Tibial nerve (tissue), 4 donors: ENCODE measurements at places on chromosomes 3 and 15. TPM values are rescaled to one million over a fixed set of nuclear protein-coding genes. Genes with fewer than 3 reads are reported as not detected.

DNA sequence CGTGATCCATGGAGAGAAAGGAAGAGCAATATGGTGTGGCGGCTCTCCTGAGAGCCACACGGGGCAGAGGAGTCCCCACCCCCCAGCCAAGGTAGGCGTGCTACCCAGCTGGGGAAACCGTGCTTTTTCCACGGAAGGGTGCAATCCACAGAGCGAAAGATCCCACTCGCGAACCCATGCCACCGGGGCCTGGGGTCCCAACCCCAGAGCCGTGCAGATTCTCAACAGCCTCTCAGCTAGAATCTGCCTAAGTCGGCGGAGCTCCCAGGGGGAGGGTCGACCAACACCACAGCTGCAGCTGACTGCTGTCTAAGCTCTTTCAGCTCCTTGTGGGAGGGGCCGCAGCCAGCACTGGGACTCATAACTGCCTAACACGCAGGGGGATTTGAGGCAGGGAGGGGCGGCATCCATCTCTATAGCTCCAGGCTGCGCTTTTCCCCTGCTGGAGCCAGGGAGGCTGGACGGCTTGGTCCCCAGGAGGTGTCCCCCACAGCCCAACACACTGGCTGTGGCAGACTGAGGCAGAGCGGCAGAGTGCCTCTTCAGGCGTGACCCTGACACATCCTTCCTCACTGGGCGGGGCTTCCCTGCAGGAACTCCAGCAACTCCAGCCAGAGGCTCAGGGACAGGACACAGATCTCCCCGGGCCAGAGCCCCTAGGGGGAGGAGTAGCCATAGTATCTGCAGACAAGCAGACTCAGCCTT is 107.6 kb upstream of the ZBTB20 start:
- no peak for DNase-seq

DNA sequence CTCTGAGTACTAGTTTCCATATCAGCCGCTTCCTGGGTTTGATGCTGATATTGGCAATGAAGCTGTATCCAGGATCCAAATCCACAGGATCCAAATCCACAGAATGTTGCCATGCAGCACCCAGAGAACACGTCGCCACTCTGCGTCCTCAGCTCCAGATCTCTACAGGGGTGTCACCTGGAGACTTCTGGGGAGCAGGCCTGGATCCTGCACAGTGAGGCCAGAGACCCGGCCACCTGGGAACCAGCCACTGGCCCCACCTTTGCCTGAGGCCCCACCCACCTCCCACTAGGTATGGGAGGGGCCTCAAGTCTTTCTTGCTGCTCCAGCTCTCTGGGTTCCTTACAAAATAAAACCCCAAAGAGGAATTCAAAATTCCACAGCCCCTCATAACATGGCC is 123.9 kb downstream of the LRRK1 start:
- no peak for DNase-seq

DNA sequence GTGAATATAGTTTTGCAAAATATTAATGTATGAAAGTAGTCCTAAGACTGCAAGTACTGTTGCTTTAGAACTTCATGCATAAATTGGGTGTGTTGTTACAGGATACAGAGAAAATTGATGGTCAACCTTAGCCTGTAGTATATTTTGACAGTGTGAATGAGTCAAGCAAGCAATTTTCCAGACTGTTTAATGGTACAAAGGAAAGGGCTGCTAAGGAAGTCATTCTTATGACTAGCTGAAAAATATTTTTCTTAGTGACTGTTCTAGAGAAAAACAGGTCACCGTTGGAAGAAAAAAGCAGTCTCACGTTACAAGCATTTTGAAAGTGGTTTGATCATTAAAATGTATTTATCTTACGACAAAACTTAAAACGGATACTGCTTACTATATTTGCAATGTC is 49.2 kb downstream of the MBNL1 start:
- DNase-seq: no peak

Gene SCG5
- total RNA-seq: 0.90 TPM

Gene ACTC1
- not detected for total RNA-seq

- no peak for DNase-seq
Observed at GRCh38 chr15:67196222-67196621, 58.2 kb downstream of the AAGAB start.

Gene CYP8B1
- not detected for total RNA-seq

Gene LRTM1
- total RNA-seq: not detected

Gene SLC6A1
- total RNA-seq: 6.9 TPM

DNA sequence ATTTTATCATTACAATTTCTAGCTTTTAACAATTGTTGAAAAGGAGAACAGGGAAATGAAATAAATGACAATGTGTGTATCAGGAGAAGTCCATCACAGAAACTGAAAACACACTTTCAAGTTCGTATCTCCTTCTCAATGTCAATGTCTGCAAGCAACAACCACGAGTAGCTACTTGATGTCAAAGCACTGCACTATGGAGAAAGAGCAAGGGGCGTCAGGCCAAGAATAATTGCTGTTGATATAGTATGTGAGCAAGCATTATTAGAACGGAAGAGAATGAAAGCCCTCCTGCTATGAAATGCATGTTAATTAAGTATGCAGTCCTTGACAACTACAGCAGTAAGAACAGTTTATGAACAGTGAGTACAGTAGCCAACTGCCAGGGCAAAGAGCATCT is 1250.1 kb downstream of the ZPLD1 start:
- no peak for DNase-seq

Gene RAD51
- not detected for total RNA-seq

DNA sequence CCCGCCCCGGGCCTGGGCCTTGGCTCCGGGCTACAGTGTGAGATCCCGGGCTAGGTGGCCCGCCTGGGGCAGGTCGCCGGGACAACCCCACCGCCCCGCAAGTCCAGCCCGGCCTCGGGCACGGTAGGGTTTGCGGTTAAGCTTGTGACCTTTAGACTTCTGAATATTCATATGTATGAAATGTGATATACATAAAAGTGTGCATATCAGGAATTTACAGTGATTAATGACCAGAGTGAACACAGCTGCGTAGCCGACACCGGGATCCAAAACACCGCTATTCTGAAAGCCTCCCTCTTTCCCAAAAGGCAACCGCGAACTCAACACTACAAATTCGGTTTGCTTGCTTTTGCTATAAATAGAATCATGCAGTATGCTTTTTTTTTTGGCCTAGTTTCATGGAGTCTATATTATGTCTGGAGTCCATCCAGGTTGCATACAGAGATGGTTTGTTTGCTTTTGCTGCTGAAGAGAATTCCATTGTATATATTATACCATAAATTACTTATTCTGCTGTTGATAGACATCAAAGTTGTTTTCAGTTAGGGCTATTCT is 636 bp upstream of the SNRPA1 start:
- DNase-seq: no peak

Gene PDE12
- 16.5 TPM for total RNA-seq

Gene NUP210
- 1.7 TPM for total RNA-seq

Gene GPR160
- 17.7 TPM for total RNA-seq

Gene RTP3
- not detected for total RNA-seq

Gene FES
- total RNA-seq: 79.3 TPM

Gene CISH
- 5.7 TPM for total RNA-seq

DNA sequence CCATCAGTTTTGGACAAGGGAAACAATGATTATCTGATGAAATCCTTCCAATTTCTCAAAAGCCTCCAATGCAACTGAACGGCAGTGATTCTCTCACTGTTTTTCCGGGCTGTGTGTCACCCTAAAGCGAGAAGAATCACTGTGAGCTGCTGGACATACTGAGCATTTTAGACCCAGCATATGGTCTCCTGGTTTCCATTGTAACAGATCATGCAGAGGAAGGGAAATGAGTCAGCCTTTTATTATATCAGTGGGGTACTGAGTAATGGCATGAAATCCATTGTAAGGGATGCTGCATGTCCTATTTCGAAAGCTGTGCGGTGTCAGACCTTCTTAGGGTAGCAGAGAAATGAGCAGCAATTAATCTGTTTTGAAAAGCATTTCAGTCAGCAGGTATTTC is 287.1 kb downstream of the IL5RA start:
- no peak for DNase-seq

Gene CYFIP1
- total RNA-seq: 98.6 TPM

DNA sequence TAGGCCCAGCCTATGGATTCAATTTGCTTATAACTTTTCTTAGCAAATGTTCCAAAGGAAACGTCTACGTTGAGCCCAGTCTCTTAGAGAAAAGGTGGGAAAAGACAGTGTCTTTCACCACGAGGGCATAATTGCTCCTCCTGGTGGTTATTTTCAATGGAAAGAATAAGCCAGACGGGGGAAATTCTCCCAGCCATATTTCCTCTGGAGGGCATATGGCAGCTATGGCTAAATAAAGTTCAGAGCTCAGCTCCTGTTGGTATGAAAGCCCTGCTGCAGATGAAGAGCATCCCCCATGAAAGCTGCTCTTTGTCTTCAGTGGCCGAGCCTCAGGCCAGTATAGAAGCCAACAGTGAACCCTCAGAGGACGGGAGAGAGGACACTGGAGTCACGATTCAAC is 297.9 kb downstream of the RYR3 start:
- DNase-seq: no peak

DNA sequence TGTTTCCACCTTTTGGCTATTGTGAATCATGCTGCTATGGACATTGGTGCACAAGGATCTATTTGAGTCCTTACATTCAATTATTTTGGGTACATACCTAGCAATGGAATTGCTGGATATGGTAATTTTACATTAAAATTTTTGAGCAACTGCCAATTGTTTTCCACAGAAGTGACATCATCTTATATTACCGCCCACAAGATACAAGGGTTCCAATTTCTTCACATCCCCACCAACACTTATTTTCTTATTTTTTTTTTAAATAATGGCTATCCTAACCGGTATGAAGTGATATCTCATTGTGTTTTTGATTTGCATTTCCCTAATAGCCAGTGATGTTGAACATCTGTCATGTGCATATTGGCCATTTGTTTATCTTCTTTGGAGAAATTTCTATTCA is 22.5 kb upstream of the NPTN start:
- DNase-seq: no peak

DNA sequence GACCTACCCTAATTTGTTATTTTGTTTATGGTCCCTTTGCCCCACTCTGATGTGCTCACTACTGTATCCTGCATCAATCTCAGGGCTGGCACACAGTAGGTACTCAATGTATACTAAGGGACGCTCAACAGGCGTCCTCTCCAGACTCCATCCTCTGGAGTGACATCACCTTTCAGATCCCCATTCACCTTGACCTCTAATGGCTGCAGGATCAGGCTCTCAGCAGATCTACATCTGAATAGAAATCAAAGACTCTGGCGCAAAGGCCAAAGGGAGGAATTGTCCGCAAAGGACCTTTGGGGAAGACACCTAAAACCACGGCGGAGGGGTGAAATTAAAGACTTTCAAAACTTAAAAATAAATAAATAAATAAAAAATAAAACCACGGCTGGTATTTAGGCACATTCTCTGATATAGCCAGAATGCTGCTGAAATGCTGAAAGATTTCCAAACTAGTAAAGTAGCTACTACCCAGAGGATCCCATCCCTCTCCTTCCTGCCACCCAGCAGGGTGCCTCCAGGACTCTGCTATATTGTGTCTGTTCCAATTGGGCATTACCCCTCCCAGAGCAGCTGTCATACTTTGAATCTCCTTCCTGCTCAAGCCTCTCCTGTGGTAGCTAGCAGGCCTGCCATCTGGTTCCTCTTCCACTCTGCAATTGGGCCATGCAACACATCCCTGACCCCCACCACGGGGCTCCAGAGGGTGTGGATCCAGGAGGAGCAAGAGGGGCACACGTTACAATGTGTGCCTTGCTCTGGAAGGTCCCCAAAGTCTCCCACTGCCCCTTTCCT is 6.1 kb downstream of the SHF start:
- DNase-seq: no peak

Gene OR5H2
- total RNA-seq: not detected

DNA sequence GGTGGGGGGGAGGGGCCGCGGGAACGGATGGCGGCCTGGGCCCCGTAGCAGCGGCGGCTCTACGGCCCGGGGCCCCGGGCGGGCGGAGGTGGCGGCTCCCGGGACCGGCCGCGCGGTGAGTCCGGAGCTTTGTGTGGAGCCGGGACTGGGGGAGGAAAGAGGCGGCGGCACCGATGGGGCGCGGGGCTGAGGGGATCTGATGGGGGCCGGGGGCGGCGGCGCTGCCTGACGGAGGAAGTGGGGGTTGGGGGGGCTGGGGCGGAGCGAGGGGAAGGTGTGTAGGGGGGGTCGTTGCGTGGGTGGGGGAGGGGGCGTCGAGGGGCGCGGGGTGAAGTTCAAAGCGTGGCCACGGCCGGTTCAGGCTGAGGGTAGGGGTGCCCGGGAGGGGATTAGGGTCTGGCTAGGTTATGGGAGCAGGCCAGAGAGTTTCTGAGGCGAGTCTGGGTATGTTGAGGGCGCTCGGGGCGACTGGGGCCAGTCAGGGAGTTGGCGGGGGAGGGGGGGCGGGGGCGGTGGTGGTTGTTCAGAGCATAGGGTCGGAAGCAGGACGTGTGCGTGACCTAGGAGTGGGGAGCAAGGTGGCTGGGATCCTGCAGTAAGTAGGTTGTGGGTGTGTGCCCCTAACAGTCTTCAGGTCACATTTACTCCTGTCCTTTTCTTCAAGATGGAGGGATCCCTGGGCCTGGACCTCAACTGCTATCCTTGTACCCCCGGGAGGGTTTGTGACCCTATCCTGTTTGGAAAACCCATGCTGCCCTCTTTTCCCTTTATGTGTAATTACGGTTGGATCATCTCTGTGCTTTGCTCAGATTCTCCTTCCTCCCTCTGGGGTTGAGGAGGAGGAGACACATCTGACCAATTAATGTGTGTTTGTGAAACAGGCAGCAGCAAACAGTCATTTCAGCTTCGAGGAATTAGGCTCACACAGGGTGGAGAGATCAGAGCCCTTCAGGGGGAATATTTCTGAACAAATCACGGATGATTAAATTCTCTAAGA is 644 bp downstream of the ZNF609 start:
- peak; percentile 60 for DNase-seq

Gene ISLR
- 41.7 TPM for total RNA-seq

GRCh38 chr3:71760140-71760539 is 6.5 kb downstream of the GPR27 start:
- no peak for DNase-seq

GRCh38 chr3:122233101-122233952 is 49.9 kb downstream of the CASR start:
- peak; percentile 47 for DNase-seq

Gene TRH
- total RNA-seq: not detected

DNA sequence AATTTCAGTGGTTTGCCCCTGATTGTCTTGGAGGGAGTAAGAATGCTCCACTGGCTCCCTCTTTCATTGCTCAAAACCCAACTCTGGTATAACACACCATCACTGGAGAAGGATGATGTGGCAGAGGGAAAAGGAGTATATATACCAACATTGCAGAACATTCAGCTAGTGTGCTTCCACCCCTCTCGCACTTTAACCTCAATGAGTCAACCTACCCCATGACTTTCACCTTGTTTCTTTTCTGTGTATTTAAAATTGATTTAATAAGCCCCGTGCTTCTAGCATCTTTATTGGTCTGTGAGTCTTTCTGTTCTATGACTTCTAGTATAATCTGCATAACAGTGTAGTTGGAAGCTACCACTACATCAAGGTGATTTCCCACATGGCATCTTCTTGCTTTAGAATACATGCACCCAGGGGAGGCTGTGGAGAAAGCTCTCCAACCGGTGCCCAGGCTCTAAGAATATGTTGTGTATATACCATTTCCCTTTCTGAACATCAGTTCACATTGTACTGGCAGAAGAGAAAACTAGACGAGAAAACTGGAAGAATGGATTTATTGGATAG is 595.1 kb upstream of the TGFBR2 start:
- DNase-seq: no peak

Gene PAK6
- total RNA-seq: 0.84 TPM

- DNase-seq: no peak
Observed at GRCh38 chr3:12852201-12852600, 10.8 kb upstream of the RPL32 start.
